ENCODE measurements at places on chromosomes 3 and 15. TPM values are rescaled to one million over a fixed set of nuclear protein-coding genes. Genes with fewer than 3 reads are reported as not detected.

The EFHB gene
- total RNA-seq = not detected

DNA sequence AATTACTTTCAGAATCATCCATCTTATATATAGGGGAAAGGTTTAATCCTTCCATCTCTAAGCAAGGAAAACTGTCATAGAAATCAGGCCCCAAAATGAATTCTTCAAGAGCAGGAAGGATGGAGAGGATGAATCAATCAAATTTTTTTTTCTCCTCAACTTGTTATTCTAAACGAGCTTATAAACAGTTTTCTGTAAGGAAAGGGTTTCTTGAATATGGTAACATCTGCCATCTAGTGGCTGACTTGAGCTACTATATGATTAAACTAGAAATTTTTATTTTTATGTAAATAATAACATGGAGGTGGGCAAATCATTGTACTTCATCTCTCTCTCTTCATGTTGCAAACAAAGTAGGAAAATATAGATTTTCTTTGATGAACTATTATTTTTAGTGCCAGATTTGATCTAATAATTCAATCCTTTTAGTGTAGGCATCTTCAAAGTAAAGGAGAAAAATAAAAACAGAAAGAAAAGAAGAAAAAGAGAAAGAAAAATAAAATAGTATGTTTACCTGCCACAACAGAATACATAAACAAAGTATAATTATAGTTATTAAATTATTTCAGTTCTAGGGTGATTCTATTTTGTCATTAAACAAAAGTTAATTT lies 146.6 kb downstream of the SERPINI1 start:
- DNase-seq = no peak

The CSTA gene
- total RNA-seq = 62.3 TPM

DNA sequence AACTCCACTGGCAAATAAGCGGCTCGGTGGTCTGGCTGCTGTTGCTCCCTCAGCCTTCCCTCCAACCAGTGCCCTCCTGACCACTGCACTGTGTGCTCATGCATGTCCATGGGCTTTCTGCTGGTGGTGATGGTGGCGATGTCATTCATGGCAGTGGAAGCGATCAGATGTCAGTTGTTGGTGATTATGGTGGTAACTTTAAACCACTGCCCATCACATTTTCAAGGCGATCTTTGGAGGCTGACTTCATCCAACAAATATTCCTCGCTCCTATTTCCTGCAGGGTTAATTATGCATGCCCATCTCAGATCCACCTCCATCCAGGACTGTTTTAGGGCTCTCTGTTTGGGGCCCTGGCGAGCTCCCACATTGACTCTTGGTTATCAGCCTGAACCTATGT lies 13.4 kb upstream of the HCN4 start:
- no peak for DNase-seq

The INSYN1 gene
- total RNA-seq = 8.1 TPM

GRCh38 chr3:147354623-147355022 lies 51.7 kb downstream of the ZIC4 start:
- no peak for DNase-seq

- no peak for DNase-seq
Measured at GRCh38 chr15:94125698-94126097, 105.7 kb upstream of the MCTP2 start.

DNA sequence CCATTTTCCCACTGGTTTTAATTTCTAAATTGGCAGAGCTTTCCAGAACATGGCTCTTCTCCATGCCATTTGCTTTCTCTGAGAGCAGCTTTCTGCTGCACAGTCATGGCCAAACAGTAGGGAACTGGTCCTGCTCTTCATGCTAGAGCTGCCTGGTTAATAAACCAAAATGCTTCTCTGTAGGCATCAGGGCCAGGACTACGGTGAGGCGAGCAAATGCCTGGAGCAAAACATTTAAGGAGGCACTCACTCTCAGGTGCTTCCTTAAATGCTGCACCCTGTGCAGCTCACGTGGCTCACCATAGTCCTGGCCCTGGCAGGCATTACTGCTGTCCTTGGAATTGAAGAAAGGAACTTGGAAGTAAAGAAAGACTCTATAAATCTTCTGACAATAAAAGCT lies 48.5 kb upstream of the PPP2R3A start:
- no peak for DNase-seq

DNA sequence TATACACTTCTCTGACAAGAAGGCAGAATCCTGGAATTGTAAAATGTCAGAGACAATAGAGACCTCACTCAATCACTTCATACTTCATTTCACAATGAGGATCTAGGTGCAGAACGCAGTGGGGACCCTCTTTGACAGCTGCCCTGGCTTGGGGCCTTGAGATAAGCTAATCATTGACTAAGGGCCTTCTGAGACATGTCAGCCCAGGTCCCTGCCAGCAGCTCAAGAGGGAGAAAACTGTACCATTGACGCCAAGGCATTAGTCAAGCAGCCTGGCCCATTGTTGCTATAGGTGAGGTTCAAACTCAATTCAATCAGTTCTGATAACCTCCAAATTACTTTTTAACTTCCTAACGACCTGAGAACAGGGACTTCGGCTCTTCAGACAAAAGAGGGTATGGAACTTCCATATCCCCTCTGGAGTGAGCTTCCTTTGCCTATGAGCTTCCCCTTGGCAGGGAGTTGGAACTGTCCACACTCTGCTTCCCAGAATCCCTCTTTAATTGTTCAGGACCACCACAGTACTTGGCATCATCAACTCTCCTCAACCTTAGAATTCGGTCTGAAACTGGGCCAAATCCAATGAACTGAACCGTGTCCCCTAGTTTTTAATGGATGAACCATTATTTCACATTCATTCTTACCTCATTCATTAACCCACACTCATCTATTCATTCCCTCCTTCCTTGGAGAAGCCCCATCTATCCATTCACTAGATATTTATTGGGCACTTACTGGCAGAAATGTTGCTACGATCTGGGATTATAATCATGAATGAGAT lies 1.5 kb upstream of the CYP8B1 start:
- no peak for DNase-seq

GRCh38 chr3:29751647-29752314 lies 470.9 kb downstream of the RBMS3 start:
- no peak for DNase-seq

GRCh38 chr15:42106288-42106687 lies 11.9 kb upstream of the PLA2G4D start:
- no peak for DNase-seq

GRCh38 chr15:61151791-61152190 lies 77.3 kb downstream of the RORA start:
- DNase-seq = no peak

Measured in ureter (tissue), 1 donor.